Type B pancreatic cell (in vitro differentiated cells): ENCODE measurements at places on chromosomes 3 and 15.

GRCh38 chr3:120793601-120794000 lies 51.1 kb downstream of the GTF2E1 start:
- no peak for DNase-seq

- DNase-seq: no peak
Measured at GRCh38 chr3:140816372-140817195, 125.1 kb upstream of the SLC25A36 start.

GRCh38 chr3:61805510-61806080 lies 244.2 kb downstream of the PTPRG start:
- DNase-seq: no peak

GRCh38 chr15:72982714-72983113 lies 69.5 kb upstream of the NEO1 start:
- DNase-seq: no peak

DNA sequence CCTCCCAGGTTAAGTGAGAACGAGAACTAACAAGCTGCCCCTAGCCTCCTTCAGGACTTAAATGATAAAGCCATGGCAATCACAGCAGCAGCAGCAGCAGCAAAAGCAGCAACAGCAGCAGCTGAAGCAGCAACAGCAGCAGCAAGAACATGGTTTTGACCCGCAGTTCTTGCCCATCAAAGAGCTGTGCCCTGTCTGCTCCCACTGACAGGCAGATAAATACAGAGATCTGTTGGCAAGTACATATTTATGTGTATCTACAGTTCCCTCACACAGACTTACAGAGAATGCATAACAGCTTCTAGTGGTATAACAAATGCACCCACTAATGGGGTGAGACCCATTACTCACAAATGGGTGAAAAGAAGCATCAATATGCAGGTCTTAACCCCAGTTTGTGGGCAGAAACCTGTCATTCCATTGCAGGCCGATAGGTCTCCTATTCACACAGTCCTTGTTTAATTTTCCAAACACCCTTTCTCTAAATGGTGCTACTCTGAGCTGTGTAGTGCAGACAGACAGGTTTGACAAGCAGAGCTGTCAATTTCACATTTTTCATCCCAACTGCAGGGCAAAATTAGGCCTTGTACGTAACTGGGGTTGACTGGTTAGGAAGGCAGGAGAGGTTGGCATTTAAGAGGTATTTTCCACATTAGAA lies 316.3 kb downstream of the TIGIT start:
- DNase-seq: no peak

DNA sequence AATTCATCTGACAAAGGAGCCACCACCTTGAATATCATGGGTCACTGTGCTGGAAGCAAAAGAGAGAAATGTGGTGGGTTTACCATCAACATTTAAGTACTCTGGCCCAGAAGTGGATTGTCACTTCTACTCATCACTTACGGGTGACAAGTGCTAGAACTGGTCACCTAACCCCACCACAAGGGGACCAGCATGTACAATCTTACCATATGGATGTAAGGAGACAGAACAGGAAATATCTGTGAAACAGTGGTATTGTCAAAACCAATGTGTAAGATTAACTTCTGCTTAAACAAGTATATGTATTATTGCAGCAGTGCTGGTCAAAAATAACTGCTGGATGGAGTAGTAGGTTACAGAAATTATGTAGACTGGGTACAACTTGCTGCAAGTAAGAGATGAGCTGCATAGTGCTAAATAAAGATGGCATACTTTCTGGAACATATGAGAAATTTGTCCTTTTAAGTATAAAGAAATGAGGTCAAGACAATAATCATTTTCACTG lies 171.8 kb downstream of the POTEB3 start:
- DNase-seq: no peak

DNA sequence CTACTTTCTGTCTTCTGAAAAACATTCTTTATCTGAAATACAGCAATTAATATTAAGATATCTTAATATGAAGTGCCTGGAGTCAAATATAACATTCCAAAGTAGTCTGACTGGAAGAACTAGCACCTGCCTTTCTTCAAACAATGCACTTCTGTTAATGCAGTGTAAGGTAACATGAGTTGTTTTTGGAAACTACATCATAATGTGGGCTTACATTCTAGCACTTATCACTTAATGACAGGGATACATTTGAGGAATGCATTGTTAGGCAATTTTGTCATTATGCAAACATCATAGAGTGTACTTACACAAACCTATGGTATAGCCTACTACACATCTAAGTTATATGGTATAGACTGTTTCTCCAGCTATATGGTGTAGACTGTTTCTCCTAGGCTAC lies 49.2 kb downstream of the SLC15A2 start:
- DNase-seq: no peak

DNA sequence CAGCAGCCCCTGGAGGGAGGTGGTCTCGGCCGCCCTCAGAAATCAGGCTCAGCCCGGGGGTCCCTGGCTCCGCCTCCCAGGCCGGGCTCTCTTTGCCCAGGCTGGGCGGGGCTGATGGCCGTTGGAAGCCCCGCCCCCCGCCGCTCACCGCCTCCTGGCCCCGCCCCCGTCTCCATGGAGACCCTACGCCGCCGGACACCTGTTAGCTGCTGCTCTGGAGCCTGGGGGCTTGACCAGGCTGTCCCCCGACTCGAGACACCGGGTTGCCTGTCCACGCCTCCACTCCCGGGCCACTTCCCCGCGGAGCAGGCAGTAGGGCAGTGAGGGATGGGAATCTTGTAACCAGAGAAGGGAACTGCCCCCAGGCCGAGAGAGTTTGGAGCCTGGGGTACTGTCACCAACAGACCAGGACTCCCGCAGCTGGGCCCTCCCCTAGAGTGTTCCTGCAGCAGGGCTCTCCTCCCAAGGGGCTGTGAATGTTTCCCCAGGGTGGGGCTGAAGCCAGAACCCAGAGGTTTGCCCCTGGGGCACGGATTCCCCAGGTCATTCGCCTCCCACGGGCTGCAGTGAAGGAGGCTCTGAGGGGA lies 27.8 kb upstream of the RPL32 start:
- no peak for DNase-seq

DNA sequence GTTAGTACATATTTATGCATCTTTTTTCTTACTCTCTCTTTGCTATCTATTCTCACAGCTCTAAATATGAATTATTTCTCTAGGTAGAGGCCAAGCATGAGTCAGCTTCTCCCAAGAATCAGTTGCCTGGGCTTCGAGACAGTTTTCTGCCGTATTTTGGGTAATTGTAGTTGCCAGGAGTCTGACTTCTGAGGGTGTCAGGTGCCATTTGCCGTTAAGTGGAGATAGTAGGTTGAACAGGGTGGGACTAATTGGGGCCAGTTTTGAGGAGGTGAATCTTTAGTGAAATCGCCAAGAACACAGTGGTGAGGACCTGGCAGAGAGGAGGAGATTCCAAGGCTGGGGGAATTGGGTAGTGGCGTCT lies 7.8 kb upstream of the NRROS start:
- no peak for DNase-seq

DNA sequence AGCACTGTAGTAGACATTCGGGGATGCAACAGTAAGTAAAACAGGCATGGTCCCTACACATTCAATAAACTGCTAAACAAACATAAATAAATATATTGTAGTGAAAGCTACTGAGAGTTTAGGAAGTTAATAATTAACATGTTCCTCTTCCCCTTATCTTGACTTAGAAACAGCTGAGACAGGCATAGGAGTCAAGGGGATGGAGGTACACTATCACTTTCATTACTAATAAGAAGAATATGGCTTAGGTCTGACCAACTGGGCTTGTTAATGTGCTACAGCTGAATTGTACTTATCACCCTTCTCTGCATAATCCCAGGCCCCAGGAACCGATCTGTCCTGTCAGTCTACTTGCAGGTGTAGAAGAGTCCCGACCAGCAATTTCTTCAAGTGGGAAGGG lies 116.3 kb upstream of the DAZL start:
- DNase-seq: no peak

- no peak for DNase-seq
Measured at GRCh38 chr3:151998744-151999143, 125.3 kb downstream of the SUCNR1 start.

GRCh38 chr3:39216176-39216790 lies 23.9 kb upstream of the XIRP1 start:
- no peak for DNase-seq

DNA sequence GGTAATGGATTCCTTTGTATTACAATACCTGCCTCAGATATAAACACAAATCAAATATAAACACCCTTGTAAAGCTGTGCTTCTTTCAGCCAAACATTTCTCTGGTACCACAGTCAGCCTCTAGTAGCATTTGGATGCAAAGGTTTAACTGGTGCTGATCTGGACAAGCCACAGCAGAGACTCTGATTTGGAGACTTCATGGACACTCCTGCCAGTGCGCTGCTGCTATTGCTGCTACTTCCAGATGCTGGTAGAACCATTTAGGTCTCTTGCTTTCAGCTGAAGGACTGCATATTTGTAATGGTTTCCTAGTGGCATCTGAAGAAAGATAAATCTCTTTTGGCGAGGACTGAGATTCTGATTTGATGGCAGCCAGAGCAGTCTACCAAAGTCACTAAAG lies 36.9 kb downstream of the NCK1 start:
- DNase-seq: no peak

GRCh38 chr3:76352051-76352450 lies 566.7 kb upstream of the ZNF717 start:
- DNase-seq: no peak

- DNase-seq: no peak
Measured at GRCh38 chr3:35643495-35643894, 4.2 kb downstream of the ARPP21 start.
